ENCODE measurements at places on chromosomes 2 and 18.
A peak's percentile ranks its signal among the peaks of the same experiment; 100 is the strongest.

DNA sequence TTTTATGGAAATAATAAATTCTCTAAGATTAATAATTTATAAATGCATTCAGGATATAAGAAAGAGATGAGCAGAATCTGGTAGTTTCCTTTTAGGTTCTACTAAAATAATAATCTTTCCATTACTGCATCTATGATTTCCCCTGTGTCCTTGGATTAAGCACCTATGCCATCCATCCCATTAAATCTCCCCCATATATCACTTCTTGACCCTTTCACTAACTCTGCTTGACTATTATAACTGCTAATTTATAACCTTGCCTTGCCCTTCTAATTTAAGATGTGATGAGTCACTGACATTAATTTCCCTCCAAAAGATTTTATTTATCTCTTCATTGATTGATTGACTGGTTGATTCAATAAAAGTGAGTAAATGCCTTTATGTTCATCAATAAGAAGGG is 348.3 kb upstream of the LRATD1 start:
- DNase-seq: no peak

GRCh38 chr18:37160038-37160820 is 331.3 kb downstream of the KIAA1328 start:
- no peak for DNase-seq

DNA sequence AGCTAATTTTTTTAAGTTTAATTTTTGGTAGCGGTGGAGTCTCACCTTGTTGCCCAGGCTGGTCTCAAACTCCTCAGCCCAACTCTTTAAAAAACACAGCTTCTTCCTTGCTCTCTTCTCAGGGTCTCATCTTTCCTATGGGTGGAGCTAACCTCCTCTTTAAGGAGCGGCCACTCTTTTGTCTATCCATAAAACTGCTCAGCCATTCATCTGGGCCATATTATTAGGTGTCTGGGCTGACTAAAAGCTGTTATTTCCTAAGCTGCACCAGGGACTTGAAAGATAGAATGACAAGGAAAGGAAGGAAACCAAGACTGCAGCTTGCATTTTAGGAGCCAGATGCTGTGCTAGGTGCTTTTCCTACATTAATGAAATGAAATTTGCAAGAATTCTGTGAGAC is 35.8 kb upstream of the THOC1 start:
- DNase-seq: no peak

GRCh38 chr2:106053116-106053515 is 141.0 kb downstream of the UXS1 start:
- no peak for DNase-seq

GRCh38 chr2:32862269-32863055 is 84.3 kb upstream of the LTBP1 start:
- no peak for DNase-seq

DNA sequence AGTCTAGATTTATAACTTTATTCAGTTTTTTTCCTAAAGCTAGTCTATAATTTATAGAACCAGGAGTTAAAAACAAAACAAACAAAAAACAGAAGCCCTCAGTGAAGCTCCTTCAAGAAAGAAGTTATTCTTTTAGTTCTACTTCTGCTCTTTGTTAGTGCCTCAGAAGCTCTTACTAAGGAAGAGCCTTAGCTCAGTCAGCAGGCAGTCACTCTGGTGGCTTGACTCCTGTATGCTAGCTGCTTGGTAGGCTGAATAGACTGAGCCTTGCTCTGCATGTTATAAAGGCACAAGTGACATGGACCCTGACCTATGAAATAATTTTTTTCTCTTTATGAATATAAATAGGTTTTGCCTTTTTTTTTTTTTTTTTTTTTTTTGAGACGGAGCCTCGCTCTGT is 24.8 kb downstream of the NCOA1 start:
- no peak for DNase-seq

DNA sequence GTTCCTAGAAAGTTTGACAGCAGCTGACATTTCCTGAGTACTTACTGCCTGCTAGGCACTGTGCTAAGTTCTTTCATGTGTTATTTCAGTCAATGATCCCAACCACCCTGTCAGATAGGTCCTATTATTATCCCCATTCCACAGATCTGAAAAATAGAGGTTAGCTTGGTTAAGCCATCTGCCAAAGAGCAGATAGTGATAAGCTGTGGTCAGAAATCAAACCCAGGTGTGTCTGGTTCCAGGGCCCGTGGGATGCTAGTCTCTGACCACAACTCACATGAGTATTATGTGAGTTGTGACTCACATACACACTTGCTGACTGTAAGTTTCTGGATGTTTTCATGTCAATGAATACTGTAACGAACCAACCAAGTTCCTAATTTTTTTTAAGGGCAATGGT is 132.0 kb upstream of the APCDD1 start:
- DNase-seq: no peak

DNA sequence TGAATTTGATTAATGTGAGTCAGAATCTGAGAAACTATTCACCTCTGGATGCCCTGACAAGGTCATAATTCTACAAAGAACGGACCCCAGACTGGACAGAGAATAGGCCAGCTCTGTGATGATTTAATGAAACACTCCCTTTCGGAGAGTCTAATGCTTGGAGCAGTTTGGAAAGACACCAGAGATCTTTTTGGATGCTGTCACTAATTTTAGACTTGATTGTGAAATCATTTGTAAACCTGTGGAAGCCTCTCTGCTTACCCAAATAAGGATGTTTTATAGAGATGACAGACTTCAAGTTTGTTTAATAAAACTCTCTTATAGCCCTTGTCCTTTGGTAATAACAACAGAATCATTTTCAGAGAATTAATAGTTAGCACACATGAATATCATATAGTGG is 83.5 kb downstream of the MYL12B start:
- no peak for DNase-seq

GRCh38 chr2:131037398-131038257 is 55.6 kb downstream of the FAM168B start:
- no peak for DNase-seq

DNA sequence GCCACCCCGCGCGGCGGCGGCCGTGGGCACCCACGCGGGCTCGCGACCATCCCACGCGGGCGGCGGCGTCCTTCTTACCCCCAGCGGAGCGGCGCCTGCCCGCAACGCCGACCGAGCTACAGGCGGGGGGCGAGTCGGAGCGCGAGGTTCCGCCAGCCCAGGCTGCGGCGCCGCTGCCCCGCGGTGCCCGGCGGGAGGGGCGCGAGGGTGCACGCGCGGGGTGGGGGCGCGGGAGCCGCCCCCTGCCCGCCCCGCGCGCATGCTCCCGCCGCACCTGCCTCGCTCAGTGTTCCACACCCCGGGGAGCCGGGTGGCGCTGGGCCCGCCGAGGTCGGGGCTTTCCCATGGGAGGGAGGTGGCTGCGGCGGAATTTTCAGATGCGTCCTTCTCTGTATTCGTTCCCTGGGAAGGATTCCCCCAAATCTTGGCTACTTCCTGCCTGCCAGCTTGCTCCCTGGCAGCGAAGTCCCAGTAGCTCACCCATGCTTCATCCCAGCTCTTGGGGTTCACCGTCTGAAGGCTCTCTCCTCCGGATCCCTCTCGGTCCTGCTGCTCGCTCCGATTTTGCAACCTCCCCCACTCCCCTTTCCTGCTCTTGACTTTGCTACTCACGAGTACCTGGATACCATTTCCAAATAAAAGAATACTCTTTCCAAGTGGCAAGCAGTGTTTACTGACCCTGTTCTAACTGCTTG is at the start of gene L3MBTL4:
Gene L3MBTL4, minus strand, starts transcription at position 189 of the 695 bp plus-strand sequence. CDS start 103,286 bp downstream, outside the sequence.
- DNase-seq: no peak

DNA sequence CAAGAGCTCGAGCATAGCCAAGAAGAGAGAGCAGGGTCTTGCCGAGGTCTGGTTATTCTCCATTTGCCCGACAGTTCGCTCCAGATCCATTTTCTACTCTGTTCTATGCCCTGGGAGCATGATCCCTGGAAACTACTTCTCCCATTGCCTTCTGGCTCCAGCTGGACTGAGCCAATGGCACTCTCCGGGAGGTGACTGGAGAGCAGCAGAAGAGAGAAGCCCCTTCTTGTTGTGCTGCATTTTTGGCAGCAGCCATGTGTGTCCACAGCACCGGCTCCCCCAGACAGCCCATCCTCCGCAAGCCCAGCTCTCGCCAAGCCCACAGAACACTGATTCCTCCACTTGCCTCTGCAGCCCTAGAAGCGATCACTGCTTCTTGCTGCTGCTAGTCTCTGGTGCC is 345.5 kb downstream of the TNS1 start:
- no peak for DNase-seq

DNA sequence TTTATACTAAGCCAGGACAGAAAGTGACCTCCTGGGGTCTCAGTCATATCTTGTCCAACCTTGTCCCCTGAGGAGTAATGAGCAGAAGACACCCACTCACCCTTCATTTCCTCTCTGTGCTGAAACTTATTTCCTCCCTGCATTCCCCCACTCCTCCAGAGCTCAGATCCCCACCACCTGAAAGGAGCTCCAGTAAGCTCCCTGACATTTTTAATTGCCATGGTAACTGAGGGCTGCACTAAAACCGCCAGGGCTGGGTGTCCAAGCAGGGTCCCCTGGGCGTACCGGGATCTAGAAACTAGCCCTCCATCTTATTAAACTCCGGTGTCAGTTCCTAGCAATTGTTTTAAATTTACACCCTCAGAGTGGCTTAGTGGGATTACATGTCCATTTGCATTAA is 393.3 kb upstream of the HNRNPA3 start:
- no peak for DNase-seq

GRCh38 chr2:46230115-46230571 is 67.1 kb upstream of the EPAS1 start:
- DNase-seq: peak; percentile 40

GRCh38 chr2:1088192-1088860 is 137.7 kb downstream of the SNTG2 start:
- DNase-seq: no peak

DNA sequence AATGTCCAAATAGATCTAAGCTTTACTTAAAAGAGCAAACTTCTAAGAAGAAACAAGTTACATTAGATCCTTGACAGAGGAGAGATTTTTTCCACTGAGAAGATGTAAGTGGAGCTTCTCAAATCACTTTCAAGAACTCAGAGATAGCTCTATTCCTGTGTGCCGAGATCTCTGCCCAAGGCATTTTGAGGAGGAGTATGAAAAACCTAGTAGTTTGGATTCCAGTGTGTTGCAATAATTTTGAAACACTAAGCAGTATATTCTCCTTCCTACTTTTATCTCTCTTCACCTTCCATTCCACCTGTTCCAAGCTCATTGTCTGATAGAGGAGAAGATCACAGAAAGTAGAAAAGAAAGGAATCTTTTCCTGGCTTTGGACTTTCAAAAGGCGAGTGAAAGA is 192.0 kb upstream of the TANK start:
- no peak for DNase-seq

DNA sequence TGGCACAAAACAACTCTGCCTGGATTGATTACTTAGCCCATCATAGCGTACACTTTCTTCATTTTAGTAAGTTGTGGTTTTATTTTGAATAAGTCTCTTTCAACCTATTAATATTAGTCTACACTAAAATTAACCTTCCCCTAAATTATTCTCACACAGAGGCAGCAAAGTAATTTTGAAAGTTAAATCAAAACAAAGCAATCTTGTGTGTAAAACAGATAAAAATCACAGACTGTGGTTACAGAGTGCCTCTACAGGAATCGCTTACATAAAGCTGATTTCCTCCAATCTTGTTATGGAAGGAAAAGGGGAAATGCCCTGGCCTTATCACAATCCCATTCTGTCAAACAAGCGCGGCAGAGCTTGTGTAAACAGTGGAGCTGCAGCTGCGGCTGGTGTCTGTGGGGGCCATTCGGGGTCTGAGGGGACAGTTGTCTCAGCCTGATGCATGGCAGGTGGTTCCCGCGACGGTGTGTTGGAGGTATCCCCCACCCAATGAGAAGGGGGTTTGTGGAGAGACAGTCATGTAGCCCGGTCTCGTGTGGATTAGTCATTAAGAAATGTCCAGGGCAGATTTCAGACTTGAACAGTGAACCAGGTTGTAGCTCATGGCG is 42.1 kb downstream of the BCL2L11 start:
- no peak for DNase-seq

- DNase-seq: peak; percentile 40
Observed at GRCh38 chr18:48835119-48835518, 115.6 kb downstream of the SMAD7 start.

GRCh38 chr2:117686699-117687098 is 127.8 kb upstream of the DDX18 start:
- DNase-seq: no peak

DNA sequence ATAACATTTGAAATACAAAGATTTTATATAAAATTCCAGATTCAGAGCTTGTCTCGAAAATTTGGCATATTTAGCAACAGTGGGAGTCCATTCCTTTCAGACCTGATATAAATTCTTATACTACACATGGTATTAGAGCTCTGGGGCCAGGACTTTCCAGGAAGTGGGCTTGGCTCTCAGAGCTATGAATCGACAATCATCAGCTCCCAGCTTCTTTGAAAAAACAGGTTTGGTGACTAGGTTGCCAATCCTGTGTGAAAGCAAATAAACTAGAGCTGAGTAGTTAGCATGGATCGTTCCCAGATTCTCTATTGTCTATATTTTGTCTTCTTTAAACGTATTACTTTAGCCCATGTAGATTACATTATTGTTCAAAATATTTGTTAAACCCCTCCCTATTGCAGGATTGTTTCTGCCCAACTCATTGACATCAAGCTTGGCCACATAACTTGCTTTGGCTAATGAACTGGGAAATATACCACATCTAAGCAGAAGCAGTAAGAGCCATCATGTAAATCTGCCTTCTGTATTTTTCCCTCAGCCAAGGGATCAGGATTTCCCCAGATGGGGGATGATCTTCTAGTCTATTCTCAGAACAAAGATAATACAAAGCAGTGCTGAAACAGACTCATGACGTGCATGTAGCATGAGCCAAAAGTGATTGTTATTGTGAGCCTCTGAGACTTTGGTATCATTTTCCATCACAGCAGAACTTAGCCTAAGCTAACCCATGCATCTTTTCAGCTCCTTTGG is 105.4 kb downstream of the KCNH7 start:
- no peak for DNase-seq

- DNase-seq: no peak
Observed at GRCh38 chr2:236691799-236692167, 122.2 kb downstream of the ACKR3 start.

- DNase-seq: no peak
Observed at GRCh38 chr2:106197878-106198277, 3.8 kb upstream of the UXS1 start.

GRCh38 chr18:1865869-1866268 is 705.4 kb downstream of the METTL4 start:
- DNase-seq: no peak

- DNase-seq: no peak
Observed at GRCh38 chr2:143431316-143431715, 302.1 kb downstream of the ARHGAP15 start.

- DNase-seq: no peak
Observed at GRCh38 chr18:26159353-26159752, 25.7 kb downstream of the PSMA8 start.

DNA sequence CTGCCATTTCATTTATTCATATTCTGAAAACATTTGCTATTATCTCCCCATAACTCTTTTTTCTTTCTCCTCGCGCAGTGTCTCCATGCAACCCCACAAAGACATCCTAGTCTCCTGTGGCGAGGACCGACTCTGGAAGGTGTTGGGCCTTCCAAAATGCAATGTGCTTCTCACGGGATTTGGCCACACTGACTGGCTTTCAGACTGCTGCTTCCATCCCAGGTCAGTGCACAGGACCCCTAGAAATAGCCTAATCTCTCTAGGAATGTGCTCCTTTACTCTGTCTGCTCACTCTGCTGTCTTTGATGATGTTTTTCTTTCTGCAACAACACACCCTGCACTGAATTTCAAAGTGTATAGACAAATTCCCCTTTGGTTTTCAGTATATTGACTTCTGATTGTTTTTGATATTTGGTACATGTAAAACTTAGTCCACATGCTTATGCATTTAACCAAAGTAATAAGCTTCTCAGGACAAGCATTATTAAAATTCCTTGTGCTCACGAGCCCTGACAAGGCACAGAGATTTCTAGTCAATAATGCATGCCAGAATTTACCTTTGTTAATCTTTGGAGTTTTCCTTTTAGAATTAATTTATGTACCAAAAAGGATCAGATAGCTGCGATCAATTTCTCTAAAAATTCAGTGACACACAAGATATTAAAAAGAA is 548.3 kb upstream of the VWC2L start:
- DNase-seq: no peak
